ENCODE measurements at places on chromosomes 4 and X.
A peak's percentile ranks its signal among the peaks of the same experiment; 100 is the strongest.

DNA sequence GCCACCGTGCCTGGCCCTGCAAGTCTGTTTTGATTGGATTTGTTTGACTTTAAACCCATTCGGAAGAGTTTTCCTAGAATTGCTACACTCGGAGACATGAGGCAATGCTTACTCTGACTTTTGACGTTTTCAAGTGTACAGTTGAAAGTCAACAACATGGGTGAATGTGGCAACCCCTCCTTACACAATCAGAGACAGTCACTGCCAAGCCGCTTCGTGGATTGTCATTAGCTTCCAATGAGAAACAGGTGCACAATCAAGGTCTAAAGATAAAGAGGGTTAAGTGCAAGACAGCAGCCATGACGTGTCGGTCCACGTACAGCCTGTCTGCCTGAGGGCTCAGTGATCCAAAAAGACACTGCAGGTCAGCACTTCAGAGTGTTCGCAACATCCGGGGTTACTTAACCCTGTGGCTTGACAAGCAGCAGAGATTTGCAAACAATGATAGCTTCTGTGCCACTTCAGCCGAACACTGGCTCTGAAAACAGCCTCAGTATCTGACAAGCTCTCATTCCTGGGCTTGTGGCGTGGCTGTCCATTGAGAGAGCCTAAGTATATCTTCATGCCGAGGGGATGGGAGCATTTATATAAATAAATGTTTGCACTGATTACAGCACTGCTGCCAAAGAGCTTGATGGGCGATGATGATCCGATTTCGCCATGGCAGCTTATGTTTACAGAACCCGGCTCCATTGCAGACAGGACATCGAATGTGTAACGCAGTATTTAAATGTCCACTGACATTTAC, 180.0 kb downstream of the DHRSX start:
- no peaks in the 10 kb centered on the region for H3K27me3 ChIP-seq
- peak overlapping the region; percentile 78 for H3K27ac ChIP-seq
- DNase-seq, result peak; percentile 78
- peaks cover 4% of the 10 kb centered on the region for H3K4me1 ChIP-seq

DNA sequence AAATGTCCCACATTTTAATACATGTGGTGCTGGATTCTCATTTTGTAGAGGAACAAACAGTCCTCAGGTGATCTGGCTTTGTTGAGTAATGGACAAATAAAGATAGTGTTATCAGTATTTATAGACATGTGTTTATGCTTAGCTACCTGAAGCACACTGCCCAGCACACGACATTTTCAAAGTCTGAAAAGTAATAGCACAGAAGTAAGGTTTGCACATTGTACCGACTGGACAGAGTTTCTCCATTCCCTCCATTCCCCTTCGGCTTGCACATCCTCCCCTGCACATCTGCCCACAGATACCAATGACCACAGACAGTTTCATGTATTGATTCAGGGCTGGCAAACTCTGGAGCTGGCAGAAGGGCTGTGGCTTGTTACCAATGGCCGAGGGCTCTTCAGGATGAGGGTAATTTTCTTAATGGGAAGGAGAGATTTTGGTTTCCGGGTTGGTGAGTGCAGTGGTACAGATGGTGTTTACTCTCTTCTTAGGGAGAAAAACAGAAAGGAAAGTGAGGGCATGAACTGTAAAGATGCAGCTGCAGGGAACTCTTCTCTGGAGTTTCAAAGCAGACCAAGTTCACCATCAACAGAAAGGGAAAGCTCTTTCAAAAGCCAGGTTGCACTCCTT, 2.3 kb downstream of the GRPR start:
- H3K27ac ChIP-seq, result no peak overlapping the region
- H3K4me1 ChIP-seq, result no peaks in the 10 kb centered on the region
- H3K27me3 ChIP-seq, result no peaks in the 10 kb centered on the region
- H3K36me3 ChIP-seq, result no peaks in the 10 kb centered on the region
- DNase-seq, result no peak
- H3K4me3 ChIP-seq, result no peak overlapping the region

GRCh38 chr4:149409555-149409962, 406.1 kb downstream of the IQCM start:
- no peak overlapping the region for H3K27ac ChIP-seq
- no peak overlapping the region for H3K4me3 ChIP-seq
- no peaks in the 10 kb centered on the region for H3K27me3 ChIP-seq
- DNase-seq, result no peak
- H3K36me3 ChIP-seq, result no peaks in the 10 kb centered on the region

DNA sequence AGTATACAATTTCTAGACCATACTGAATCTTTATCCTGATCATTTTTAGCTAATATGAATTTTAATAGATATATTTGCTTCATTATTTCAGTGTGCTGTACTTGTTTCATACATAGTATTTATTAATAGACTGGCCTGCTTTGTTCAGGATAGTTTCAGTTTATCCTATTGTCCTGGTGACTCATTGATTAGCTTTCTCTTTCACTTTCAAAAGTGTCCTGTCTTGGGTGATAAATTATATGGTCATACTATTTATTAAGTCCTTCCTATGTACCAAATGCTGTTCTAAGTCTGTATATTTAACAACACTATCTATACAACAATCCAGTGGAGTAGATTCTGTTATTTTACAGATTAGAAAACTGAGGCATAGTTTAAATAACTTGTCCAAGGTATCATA, 153.8 kb upstream of the RAPGEF2 start:
- H3K4me1 ChIP-seq, result peaks cover 4% of the 10 kb centered on the region
- no peaks in the 10 kb centered on the region for H3K36me3 ChIP-seq
- no peak overlapping the region for H3K27ac ChIP-seq

- no peaks in the 10 kb centered on the region for H3K27me3 ChIP-seq
- H3K4me1 ChIP-seq, result no peaks in the 10 kb centered on the region
- no peaks in the 10 kb centered on the region for H3K36me3 ChIP-seq
- no peak overlapping the region for H3K27ac ChIP-seq
Observed at GRCh38 chrX:31165241-31166035, 93.6 kb upstream of the FTHL17 start.

- H3K4me1 ChIP-seq, result no peaks in the 10 kb centered on the region
- H3K27ac ChIP-seq, result no peak overlapping the region
- no peaks in the 10 kb centered on the region for H3K36me3 ChIP-seq
Observed at GRCh38 chr4:59936566-59936965, 1263.6 kb upstream of the ADGRL3 start.

GRCh38 chrX:95057341-95057740, 1383.3 kb downstream of the FAM133A start:
- no peak overlapping the region for H3K4me3 ChIP-seq
- H3K27me3 ChIP-seq, result no peaks in the 10 kb centered on the region
- no peak overlapping the region for H3K27ac ChIP-seq
- no peaks in the 10 kb centered on the region for H3K4me1 ChIP-seq
- no peak for DNase-seq
- no peaks in the 10 kb centered on the region for H3K36me3 ChIP-seq

All from upper lobe of right lung (tissue), 1 donor.